Activated CD4-positive, alpha-beta T cell treated with anti-CD3 and anti-CD28 coated beads for 36 hours (primary cell): ENCODE measurements at places on chromosomes 7 and 10.

DNA sequence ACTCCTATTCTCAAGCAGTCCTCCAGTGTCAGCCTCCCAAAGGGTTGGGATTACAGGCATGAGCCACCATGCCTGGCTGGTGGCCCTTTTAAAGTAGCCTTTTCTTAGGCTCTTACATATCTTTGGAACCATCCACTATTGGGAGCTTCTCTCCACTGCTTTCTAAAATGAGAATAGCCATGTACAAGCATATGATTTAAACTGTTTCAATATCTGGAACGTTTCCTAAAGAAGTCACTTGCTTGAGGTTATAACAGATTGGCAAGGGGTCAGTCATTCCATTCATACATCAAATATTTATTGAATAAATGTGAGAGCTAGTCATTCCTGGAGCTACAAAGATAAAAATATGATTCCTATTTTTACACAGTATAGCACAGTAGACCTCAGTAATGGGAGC lies 97.4 kb upstream of the LRGUK start:
- no peak overlapping the region for H3K27ac ChIP-seq
- no peak for DNase-seq
- peaks cover 3% of the 10 kb centered on the region for H3K4me1 ChIP-seq
- peaks cover 3% of the 10 kb centered on the region for H3K36me3 ChIP-seq

- peaks cover 34% of the 10 kb centered on the region for H3K36me3 ChIP-seq
- no peaks in the 10 kb centered on the region for H3K27me3 ChIP-seq
- H3K4me1 ChIP-seq: peaks cover 37% of the 10 kb centered on the region
- H3K4me3 ChIP-seq: peak overlapping the region; percentile 90
- peak overlapping the region; percentile 94 for H3K27ac ChIP-seq
Measured at GRCh38 chr7:111560773-111561653, 1.3 kb downstream of the IMMP2L start.

DNA sequence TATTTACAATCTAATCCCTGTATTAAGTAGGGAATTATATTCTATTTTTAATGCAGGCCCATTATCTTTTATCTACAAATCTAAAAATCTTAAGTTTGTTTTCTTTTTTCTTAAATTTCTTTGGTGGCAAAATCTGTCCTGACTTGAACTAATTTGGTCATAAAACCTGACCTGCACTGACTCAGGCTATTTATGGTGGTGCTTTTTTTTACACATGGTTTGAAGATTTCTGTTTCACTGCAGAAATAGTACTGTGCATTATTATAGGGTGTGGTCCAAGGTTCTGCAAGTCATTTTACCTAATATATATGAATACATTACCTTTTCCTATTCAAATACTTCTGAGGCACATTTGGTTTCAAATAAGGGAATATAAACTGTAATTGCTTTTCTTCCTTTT lies 137.0 kb downstream of the CD36 start:
- H3K27me3 ChIP-seq: no peaks in the 10 kb centered on the region
- DNase-seq: no peak
- no peak overlapping the region for H3K27ac ChIP-seq

GRCh38 chr10:117743509-117743908 lies 201.0 kb downstream of the EMX2 start:
- no peaks in the 10 kb centered on the region for H3K4me1 ChIP-seq
- DNase-seq: no peak
- H3K4me3 ChIP-seq: no peak overlapping the region
- H3K27me3 ChIP-seq: peaks cover 7% of the 10 kb centered on the region
- no peaks in the 10 kb centered on the region for H3K36me3 ChIP-seq

DNA sequence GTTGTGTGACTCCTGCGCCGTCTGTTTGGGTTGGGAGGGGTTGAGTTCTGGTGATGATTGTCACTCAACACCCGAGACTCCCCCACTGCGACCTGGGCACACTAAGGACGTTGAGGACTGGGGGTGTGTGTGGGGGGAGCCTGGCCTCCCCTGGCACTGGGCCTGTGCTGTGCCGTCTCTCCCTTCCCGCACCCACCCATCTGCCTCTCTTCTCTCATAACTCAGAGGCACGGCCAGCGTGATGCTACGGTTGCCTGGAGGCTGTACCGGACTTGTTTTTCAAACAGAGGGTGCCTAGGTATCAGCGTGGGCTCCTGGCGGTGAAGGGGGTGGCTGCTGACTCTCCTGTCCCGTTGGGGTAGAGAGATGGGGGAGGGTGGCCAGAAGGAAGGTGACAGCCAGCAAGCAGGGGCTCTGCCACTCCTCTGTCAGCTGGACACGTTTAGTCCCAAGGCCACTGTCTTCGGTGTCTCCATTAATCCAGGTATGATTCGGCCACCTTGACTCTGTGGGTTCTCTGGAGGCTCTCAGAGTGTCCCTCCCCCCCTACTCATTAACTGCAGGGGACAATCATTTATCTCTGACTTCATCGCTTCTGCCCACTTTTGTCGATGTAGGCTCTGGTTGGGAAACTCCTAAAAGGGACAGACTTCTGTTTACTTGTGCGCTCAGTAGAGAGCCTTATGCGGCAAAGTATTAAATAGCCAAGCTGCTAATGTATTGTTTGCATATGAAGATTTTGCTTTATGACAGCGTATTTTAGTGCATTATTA lies 56.5 kb upstream of the PFKFB3 start:
- peaks cover 37% of the 10 kb centered on the region for H3K36me3 ChIP-seq
- no peaks in the 10 kb centered on the region for H3K27me3 ChIP-seq
- H3K27ac ChIP-seq: peak overlapping the region; percentile 61

DNA sequence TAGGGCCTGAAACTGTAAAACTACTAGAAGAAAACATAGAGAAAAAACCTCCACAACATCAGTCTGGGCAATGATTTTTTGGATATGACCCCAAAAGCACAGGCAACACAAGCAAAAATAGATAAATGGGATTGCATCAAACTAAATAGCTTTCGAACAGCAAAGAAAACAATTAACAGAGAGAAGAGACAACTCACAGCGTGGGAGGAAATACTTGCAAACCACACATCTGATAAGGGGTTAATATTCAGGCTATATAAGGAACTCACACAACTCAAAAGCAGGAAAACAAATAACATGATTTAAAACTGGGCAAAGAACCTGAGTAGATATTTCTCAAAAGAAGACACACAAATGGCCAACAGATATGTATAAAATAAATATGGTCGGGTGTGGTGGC lies 7.7 kb upstream of the GSTK1 start:
- H3K36me3 ChIP-seq: peaks cover 22% of the 10 kb centered on the region
- H3K27me3 ChIP-seq: no peaks in the 10 kb centered on the region
- DNase-seq: no peak
- H3K27ac ChIP-seq: no peak overlapping the region

- no peak overlapping the region for H3K27ac ChIP-seq
- DNase-seq: no peak
- H3K27me3 ChIP-seq: peaks cover 2% of the 10 kb centered on the region
- H3K4me1 ChIP-seq: peaks cover 3% of the 10 kb centered on the region
- H3K4me3 ChIP-seq: no peak overlapping the region
Measured at GRCh38 chr10:132368881-132369635, 27.9 kb upstream of the PWWP2B start.

DNA sequence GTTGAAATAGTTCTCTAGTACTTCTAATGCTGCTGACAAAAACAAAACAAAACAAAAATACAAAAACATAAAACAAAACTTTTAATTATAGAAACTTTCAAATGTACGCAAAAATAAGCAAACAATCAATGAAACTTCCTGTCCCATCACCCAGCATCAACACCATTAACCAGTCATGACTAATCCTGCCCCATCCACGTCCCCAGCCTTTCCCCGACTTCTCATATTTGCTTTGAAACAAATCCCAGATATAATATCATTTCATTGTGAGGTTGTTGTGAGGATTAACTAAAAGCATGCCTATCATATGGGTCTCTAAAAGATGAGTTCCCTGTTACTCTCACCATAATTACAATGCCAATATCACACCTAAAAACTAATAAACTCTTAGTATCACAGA lies 55.7 kb downstream of the CSTF2T start:
- no peak for DNase-seq
- H3K36me3 ChIP-seq: no peaks in the 10 kb centered on the region
- H3K4me1 ChIP-seq: no peaks in the 10 kb centered on the region
- no peak overlapping the region for H3K4me3 ChIP-seq
- no peak overlapping the region for H3K27ac ChIP-seq

GRCh38 chr10:97378933-97379921 lies 21.9 kb downstream of the RRP12 start:
- H3K4me3 ChIP-seq: no peak overlapping the region
- H3K36me3 ChIP-seq: peaks cover 35% of the 10 kb centered on the region
- H3K27ac ChIP-seq: no peak overlapping the region
- no peak for DNase-seq
- no peaks in the 10 kb centered on the region for H3K4me1 ChIP-seq

GRCh38 chr7:148572067-148572522 lies 18.5 kb upstream of the C7orf33 start:
- peaks cover 12% of the 10 kb centered on the region for H3K4me1 ChIP-seq
- no peaks in the 10 kb centered on the region for H3K36me3 ChIP-seq
- H3K27ac ChIP-seq: no peak overlapping the region
- no peak overlapping the region for H3K4me3 ChIP-seq

- no peaks in the 10 kb centered on the region for H3K27me3 ChIP-seq
- DNase-seq: no peak
- no peak overlapping the region for H3K4me3 ChIP-seq
- H3K4me1 ChIP-seq: no peaks in the 10 kb centered on the region
- H3K27ac ChIP-seq: no peak overlapping the region
Measured at GRCh38 chr7:11026452-11027359, 53.0 kb downstream of the PHF14 start.

GRCh38 chr10:111885919-111886318 lies 297.6 kb downstream of the GPAM start:
- H3K27me3 ChIP-seq: no peaks in the 10 kb centered on the region
- no peak for DNase-seq
- no peaks in the 10 kb centered on the region for H3K4me1 ChIP-seq
- no peaks in the 10 kb centered on the region for H3K36me3 ChIP-seq
- H3K27ac ChIP-seq: no peak overlapping the region

- peaks cover 10% of the 10 kb centered on the region for H3K36me3 ChIP-seq
- H3K4me1 ChIP-seq: peaks cover 6% of the 10 kb centered on the region
- H3K4me3 ChIP-seq: no peak overlapping the region
- DNase-seq: no peak
- H3K27me3 ChIP-seq: peaks cover 2% of the 10 kb centered on the region
- H3K27ac ChIP-seq: no peak overlapping the region
Measured at GRCh38 chr7:139807009-139807408, 22.1 kb upstream of the TBXAS1 start.

- H3K4me1 ChIP-seq: no peaks in the 10 kb centered on the region
- no peak overlapping the region for H3K27ac ChIP-seq
- no peaks in the 10 kb centered on the region for H3K36me3 ChIP-seq
- H3K4me3 ChIP-seq: no peak overlapping the region
Measured at GRCh38 chr10:117699436-117700075, 157.0 kb downstream of the EMX2 start.
